ENCODE measurements at places on chromosomes 5 and 9.

DNA sequence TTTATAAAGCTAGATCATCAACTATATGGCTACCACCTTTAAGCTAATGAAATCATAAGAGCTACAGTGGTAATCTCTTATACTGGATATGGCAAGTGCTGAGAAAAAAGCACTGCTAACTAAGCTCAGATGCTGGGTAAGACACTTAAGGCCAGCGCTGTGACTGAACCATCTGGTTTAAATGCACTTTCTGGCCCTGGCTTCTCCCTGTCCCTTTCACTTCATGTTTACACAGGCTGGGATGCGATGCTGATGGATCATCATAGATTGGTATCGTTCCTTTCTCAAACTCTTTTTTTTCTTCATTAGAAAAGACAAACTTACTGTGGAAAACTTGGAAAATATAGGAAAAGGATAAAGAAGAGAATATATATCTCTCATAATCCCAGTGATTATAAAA, 52.3 kb downstream of the KIF24 start:
- no peak for DNase-seq

DNA sequence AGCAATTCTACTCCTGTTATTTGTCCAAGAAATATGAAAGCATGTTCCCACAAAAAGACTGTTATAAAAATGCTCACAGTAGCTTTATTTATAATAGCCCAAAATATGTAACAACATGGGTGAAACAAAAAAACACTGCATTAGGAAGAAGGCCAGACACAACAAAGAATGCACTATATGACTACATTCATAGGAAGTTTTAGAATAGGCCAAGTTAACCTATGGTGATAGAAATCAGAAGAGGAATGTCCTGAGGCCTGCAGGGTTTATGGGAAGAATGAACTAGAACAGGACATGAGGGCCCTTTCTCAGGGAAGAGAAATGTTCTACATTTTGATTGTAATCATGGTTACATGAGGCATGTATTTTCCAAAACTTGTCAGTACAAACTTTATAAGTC, 24.7 kb upstream of the TAS2R1 start:
- DNase-seq, result no peak

GRCh38 chr9:128568470-128569078, 16.2 kb downstream of the SPTAN1 start:
- no peak for DNase-seq

GRCh38 chr5:76576996-76577395, 46.2 kb downstream of the F2RL2 start:
- DNase-seq, result no peak

- DNase-seq, result no peak
Measured at GRCh38 chr5:140222416-140222815, 47.4 kb downstream of the CYSTM1 start.

Data from gastrocnemius medialis (tissue), 4 donors.